ENCODE measurements at places on chromosomes 11 and 22.

DNA sequence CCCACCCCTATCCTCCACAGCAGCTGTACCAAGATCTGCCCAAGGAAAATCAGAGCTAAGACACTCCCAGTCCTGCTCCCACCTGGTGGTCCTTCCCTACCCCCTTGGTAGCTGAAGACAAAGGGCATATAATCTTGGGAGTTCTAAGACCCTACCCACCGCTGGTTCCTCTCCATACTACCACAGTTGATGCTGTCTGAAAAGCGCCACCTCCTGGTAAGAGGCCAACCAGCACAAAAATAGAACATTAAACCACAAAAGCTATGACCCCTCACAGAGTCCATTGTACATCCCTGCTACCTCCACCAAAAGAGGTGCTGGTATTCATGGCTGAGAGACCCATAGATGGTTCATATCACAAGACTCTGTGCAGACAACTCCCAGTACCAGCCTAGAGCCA is 161.5 kb upstream of the ARHGAP42 start:
- no peak for DNase-seq

DNA sequence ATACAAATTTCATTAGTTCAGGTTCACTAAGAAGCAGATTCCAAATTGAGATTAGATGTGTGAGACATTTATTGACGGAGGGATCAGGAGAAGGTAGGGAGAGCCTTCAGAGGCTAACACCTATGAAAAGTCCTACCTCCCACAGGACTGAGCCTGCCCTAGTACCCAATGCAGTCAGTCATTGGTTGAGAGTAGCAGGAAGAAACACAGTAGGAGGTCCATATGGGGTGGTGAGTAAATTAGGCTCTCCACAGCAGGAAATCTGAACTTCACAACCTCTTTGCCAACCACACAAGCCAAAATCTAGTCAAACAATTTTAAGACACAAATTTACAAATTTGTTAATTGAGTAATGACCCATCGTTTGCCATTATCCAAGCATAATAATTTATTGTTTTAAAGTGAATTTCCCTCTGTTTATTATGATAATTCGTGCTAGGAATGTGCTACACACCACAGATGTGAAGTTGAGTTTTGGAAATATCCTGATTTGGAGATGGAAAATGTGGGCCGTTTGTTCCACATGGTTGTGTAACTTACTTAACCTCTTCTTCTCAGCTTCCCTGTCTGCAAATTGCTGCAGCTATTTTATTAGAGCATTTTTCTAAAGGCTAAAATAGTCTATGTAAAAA is 542.1 kb downstream of the ETS1 start:
- DNase-seq, result no peak

DNA sequence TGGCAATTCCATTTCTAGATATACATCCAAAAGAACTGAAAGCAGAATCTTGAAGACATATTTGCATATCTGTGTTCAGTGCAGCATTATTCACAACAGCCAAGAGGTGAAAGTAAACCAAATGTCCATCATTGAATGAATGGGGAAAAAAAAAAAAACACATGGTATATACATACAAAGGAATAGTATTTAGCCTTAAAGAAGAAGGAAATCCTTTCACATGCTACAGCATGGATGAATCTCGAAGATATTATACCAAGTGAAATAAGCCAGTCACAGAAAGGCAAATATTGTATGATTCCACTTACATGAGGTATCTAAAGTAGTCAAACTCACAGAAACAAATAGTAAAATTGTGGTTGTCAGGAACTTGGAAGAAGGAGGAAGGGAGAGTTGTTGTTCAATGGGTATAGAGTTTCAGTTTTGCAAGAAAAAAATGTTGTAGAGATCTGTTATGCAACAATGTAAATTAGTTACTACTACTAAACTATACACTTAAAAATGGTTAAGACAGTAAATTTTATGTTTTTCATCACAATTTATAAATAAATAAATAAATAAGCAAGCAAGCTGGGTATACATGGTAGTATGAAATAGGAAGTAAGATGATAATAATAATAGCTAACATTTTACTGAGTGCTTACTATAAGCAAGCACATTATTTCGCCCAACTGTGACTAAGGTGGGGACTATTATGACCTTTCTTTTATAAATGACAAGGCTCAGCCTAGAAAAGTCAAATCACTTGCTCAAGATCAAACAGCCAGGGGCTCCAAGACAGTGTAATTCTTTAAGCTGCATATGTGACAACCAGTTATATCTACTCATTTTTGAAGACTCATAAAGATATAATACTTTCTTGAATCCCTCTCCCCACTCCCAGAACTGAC is 50.0 kb downstream of the FAM168A start:
- no peak for DNase-seq

DNA sequence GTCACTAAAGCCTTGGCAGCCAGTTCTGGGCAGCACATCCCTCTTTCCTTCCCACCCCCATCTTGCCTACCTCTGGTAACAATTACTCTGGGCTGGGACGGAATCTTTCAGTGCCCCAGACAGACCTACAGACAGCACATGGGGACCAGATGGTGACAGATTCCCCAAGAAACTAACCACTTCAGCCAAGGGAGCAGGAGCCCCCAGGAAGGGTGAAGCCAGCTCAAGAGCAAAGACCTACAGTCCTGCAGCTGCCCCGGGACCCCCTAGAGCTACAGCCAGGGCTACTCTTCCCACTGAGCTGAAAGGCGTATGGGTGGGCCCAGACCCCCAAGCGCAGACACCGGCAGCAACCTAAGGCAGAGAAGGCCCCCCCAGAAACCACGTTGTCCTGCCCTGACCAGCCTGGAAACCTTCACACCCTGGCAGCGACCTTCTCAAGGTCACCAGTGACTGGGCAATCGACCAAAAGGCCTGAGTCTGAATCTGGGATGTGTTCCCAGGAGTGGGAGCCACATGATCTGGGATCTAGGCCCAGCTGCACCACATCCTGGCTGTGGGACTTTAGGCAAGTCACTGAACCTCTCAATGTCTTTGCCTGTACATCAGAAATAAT is 65.8 kb downstream of the LRRC32 start:
- no peak for DNase-seq

GRCh38 chr11:61338783-61339489 is 5.9 kb downstream of the TKFC start:
- no peak for DNase-seq

- DNase-seq, result no peak
Observed at GRCh38 chr11:90250970-90251369, 28.1 kb upstream of the CHORDC1 start.

GRCh38 chr22:22952531-22953280 is 65.1 kb downstream of the IGLL5 start:
- no peak for DNase-seq

- DNase-seq, result no peak
Observed at GRCh38 chr11:106914409-106914808, 103.9 kb downstream of the GUCY1A2 start.

DNA sequence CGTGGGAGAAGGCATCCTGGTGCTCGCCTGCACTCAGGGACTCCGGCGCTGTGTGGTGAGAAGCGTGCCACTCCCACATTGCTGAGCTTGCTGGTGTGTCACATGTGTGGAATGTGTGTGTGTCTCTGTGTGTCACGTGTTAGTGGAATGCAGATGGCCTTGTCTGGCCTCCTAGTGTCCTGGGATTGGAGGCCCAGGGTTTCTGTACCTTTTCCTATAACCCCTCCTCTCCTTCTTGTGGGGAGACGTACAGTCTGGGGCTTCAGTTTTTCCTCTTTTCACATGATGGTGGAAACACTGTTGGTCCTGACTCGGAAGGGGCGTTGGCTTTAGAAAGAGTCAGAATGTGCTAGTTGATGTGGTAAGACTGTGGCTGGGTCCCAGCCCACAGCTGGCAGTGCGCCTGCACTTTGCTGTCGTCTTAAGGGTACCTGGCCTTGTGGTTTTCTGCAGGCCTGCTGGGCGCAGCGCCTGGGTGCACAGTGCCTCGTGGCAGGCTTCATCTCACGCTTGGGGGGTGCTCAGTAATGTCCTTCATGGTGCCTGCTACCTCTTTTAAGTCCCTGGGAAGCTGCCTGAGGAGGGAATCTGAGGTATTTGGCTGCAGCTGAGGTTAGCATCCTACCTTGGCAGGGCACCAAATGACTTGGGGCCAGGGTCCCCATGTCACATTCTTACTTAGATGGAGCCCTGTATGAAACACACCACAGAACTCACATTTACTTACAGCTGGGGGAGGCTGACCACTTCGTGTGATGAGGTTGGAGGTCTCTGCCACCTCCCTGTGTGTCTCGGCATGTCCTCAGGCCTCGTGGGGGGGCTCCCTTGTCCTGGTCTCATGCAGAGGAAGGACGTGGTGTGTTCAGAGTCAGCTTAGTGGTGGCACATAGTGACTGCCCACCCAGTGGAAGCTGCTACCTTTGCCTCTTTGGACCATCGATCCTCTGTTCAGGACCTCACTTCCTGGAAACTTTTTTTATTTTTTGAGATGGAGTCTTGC is 61.9 kb downstream of the MED15 start:
- no peak for DNase-seq

GRCh38 chr22:43437871-43438475 is 26.2 kb downstream of the MPPED1 start:
- no peak for DNase-seq

GRCh38 chr11:47070769-47071168 is 105.9 kb downstream of the ARFGAP2 start:
- DNase-seq, result no peak

DNA sequence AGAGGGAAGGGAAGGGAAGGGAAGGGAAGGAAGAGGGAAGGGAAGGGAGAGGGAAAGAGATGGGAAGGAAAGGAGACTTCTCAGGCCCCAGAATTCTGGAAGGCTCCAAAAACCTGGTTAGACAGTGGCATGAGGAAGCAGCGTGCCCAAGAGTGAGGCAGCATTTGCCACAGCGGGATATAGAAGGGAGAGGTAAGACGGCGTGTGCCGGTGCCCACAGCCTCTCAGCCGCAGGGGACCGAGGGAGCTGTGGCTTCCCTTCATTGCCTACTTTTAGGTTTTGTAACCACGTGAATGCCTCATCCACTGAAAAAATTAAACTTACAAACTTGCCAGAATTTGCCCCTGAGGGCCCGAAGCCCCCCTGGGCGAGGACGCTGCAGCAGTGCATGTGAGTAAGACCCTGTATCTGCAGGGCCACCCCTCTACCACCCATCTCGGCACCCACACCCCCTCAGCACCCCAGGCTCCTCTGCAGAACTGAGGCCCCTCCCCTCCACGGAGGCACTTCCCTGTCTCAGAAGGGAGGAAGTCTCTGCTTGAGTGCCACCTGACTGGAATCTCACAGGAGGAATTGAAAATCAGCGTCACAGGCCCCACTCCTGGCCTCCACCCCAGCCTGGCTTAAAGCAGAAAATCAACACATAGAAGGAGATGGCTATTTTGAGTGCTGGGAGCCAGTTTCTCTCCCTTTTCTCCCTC is 58.1 kb downstream of the LINC01488 start:
- DNase-seq, result no peak

DNA sequence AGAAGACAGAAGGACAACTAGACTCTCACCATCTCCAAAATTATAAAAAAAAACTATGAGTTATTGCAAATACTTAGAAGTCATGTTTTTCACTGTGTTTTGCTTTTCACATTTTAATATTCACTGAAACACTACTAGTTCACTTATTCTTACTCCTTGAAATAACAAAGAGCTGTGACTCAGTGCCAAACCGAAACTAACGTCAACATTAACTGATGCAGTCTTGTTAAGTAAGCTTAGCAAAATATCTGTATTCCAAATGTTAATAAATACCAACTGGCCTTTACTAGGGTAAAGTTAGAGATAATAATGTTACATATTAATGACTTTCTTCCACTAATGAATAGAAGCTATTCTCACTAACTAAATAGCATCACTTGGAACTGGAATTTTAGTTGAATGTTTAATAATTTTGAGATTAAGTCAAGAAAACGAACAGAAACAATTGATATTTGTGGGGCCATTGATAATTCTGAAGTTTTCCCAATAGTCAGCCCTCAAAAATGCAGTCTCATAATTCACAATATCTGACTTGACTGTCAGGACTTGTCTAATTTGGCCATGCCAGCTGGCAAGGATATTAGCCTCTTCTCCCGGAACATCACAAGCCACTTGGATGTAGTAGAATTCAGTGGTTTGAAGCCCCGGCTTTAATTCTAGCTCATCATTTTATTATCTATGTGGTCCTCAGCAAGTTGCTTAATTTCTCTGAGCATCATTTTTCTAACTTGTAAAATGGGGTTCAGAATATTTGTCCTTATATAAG is 230.1 kb upstream of the DDI1 start:
- no peak for DNase-seq

GRCh38 chr11:8206251-8207079 is 37.6 kb upstream of the RIC3 start:
- no peak for DNase-seq

DNA sequence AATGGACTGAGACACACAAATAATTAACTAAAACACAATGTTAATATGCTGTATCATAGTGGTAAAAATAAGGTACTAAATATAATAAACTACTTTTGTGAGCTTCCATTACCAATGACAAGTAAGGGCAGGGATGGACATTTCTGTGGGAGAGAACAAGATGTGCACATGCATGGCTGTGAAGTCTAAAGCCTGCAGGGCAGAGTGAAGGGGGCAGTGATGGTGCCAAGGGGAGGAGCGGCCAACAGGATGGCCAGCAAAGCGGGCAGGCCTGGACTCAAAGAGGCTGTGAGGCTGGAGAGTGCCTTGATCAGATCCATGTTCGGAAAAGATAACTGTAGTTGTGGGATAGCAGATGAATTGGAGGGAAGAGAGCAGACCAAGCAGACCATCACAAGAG is 12.5 kb downstream of the DESI1 start:
- DNase-seq, result no peak

- no peak for DNase-seq
Observed at GRCh38 chr22:38347944-38348750, 30.9 kb upstream of the CSNK1E start.

DNA sequence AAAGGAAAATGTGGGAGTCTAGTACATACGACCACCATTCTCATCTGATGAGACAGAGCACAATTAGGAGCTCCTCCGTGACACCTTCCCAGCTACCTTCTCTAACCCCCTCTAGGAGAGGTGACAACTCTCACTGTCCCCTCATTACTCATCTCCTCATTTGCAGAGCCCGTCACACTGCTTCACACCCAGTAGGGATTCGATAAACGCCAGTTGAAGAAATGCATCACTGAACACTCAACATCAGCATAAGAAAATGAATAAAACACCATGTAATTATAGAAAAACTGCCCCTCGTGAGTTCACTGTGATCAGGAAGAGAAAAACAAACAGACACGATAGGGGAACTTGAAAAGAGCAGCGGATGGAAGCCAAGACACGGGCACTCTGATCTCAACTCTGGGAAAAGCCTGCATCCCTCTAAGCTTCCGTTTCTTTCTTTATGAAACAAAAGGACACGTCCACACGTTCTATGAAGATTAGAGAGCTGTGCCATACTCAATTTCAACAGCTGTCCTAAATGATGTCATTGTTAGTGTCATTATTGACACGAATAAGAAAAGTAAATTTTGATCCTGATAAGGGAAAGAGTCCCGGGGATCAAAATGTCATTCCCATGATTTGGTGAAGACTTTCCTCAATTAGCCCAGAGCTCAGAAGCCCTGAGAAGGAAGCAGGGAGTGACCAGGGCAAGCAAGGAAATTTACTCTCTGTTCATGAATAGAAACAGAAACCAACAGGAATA is 356.9 kb downstream of the LARGE1 start:
- DNase-seq, result no peak
